ENCODE measurements at places on chromosomes 4 and X.

GRCh38 chr4:173807347-173807746 lies 277.3 kb upstream of the HAND2 start:
- no peak for DNase-seq

DNA sequence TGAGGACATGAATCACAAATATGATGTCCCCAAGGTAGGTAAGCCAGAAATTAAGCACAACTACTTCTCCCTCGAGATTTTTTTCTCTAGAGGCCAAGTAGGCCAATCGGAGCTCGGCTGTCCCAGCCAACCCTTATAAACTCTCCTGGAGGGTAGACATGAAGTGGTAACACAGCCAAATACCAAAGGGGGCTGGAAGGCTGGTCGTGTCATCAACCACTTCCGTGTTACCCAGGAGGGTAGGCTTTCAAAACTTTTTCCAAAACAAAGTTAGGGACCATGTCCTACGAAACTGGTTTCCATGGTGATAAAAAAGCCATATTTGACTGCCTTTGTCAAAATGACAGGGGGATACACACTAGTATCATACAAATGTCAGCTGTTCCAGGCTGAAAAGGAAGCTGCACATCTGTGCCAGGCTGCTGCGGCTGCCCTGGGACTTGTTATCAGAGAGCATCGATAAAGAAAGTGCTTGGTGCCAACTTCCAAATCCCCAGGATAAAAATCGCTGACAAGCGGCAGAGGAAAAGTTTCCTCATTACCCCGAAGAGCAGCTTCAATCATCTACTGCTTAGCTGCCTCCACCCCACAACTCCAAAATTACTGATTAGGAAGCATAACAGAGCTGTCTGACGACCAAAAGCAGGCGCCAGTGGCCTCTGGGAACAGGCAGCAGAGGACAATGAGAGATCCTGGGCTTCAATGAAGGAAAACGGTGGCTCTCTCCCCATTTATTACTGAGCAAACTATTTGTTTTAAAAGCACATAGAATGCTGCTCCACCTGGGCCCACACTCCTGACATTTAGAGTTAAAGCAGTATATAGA lies 20.8 kb downstream of the BCOR start:
- no peak for DNase-seq

- no peak for DNase-seq
Measured at GRCh38 chr4:39406763-39407583, at the start of gene KLB. Gene KLB (plus strand): TSS chr4:39406930. CDS start chr4:39406950, 20 bp downstream.

GRCh38 chr4:105127170-105127445 lies 19.6 kb upstream of the TET2 start:
- no peak for DNase-seq

DNA sequence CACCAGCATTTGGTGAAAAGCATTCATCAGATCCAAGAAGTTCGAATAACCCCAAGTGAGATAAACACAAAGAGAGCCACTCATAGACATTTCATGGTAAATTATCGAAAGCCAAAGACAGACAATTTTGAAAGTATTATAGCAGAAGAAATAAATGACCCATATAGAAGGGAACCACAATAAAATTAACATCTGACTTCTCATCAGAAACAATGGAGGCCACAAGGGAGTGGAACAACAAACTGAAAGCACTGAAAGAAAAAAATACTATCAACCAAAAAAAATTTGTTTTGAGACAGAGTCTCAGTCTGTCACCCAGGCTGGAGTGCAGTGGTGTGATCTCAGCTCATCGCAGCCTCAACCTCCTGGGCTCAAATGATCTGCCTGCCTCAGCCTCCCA lies 12.3 kb downstream of the DUSP9 start:
- DNase-seq = no peak

DNA sequence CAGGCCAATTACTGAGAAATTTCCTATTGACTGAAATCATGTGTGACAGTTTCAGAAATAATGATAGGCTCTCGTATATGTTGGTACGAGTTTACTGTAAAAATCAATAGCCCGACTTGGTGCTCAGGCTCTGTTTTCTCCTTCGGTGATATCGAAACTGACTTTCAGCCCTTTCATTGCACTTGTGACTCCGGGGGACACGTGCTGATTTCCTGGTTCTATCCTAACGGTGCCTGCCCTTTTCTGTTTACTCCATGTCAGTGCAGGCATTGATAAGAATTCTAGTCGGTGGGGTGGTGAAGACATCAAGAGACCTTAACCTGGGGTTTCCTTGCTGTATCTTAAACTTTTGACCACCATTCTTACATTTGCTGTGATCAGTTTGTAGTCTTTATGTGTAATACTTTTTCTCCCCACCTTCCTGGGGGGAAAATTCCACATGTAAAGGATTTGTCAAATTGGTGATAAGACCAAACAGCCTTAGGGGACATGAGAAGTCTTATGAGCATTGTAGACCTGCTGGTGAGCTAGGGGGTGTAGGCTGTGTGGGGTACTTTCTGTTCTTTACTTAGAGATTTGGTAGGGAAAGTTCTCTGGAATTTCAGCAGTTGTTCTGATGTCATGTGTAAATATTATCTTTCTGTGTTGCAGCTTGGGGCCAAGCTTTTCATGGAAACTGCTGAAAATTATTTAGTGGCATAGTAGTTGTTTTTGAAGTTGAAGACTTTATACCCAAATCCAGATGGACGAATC lies 52.7 kb downstream of the TMEM131L start:
- DNase-seq = no peak

DNA sequence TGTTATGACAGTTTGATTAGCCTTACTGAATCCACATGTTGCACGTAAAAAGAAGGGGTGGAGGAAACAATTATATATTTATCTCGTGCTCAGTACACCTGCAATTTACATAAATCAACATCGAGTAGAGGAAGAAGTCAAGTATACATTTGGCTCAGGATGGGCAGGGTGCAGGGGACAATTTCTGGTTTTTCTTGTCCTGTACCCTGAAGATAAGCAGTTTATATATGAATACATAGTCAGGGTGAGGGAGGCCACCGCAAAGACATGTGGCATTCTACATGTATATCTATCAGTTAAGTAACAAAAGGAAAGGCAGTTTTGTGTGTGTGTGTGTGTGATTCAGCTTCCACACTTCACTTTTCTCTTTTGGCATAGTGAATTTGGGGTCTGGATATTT lies 11.1 kb upstream of the EREG start:
- no peak for DNase-seq

GRCh38 chr4:56040842-56041241 lies 92.1 kb downstream of the CEP135 start:
- no peak for DNase-seq

DNA sequence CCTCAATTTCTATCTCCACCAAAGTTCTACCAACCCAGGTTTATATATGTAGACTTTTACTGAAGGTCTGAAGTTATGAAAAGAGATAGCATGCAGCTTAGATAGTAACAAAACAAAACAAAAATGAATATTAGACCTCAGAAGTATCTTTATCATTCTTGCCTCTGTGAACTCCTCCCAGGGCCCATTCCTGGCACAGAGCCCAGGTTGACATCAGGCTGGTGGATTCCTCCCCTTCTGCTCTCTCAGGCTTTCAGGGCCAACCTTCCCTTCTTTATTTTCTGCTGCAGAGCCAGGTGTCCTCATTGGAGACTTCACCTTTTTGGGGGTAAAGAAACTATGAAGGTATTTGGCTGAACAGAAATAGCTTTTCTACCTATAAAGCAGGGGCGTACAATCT lies 112.8 kb upstream of the PITX2 start:
- no peak for DNase-seq

- no peak for DNase-seq
Measured at GRCh38 chr4:94011190-94011589, 182.6 kb downstream of the ATOH1 start.

GRCh38 chrX:124940531-124940930 lies 379.1 kb upstream of the TEX13C start:
- DNase-seq = no peak

- no peak for DNase-seq
Measured at GRCh38 chr4:85686398-85686797, 211.4 kb downstream of the ARHGAP24 start.

GRCh38 chrX:38694394-38694793 lies 106.9 kb upstream of the MID1IP1 start:
- DNase-seq = peak; percentile 24

- DNase-seq = peak; percentile 45
Measured at GRCh38 chr4:110510955-110511544, 35.1 kb downstream of the ENPEP start.

GRCh38 chr4:106355193-106355592 lies 13.4 kb downstream of the GIMD1 start:
- DNase-seq = no peak

GRCh38 chrX:23952984-23953907 lies 45.4 kb downstream of the CXorf58 start:
- DNase-seq = no peak

- peak; percentile 46 for DNase-seq
Measured at GRCh38 chr4:163701916-163702315, 207.4 kb downstream of the TMA16 start.

DNA sequence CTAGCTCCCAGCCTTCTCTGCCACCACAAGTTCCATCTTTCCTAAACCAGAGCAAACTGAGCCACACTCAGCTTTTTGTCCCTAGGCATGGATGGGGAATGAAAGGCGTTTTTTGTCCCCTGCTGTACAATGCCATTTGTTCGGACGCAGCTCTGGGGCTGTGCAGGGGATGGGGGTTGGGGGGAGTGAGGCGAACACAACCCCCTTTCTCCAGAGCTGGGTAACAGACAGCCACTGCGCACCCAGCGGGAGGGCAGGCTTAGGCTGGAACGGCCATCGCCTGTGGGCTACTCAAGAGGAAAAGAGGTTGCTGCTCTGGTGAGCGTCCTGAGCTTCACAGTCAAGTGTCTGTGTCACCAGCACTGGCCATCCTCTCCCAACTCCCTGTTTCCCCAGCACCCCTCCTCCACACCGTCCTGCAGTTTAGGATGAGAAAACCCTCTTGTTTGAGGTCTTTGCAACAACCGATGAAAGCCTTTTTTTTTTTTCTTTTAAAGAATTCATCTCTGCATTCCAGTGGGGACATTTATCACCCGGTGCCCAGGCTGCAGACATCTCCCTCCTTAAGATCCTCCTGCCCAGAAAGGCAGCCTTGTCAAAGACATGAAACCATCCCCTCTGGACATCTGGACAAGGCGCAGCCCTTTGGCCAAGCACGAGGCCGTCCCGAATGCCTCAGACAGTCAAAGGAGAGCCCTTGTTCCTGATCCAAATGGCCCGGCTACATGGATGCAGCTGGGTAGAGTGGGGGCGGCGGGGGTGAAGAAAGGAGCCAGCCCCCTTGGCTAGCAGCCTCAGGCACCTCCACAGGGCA lies 419.6 kb downstream of the BCOR start:
- DNase-seq = no peak

GRCh38 chrX:131837325-131837724 lies 185.8 kb upstream of the STK26 start:
- DNase-seq = no peak

DNA sequence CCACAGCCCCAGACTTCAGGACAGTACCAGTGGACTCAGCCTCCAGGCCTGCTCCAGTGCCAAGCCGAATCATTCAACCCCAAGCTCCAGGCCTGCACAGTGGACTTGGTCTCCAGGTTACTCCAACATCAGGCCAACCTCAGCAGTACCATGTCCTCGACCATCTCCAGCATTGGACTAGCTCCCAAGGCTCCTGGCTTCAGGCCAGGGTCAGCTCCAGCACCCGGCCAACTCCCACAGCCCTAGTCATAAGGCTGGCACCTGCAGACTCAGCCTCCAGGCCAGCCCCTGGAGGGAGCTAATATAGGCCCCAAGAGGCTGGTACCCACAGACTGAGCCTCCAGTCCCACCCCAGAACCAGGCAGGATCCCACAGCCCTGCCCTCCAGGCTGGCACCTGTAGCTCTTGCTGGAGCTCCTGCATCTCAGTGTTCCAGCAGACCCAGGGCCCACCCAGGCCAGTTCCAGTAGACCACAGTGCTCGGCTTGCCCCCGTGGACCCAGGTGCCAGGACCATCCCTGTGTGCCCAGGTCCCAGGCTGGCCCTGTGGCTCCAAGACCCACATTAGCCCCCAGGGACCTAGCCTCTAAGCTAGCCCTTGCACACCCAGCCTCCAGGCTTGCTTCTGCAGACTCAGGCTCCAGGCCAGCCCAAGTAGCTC lies 25.6 kb downstream of the ZMAT1 start:
- DNase-seq = no peak

- DNase-seq = peak; percentile 61
Measured at GRCh38 chr4:57426779-57427395, 316.7 kb upstream of the IGFBP7 start.

GRCh38 chr4:180766045-180766444 lies 1477.2 kb upstream of the TENM3 start:
- DNase-seq = no peak

GRCh38 chr4:166802346-166802745 lies 431.9 kb downstream of the SPOCK3 start:
- DNase-seq = no peak

DNA sequence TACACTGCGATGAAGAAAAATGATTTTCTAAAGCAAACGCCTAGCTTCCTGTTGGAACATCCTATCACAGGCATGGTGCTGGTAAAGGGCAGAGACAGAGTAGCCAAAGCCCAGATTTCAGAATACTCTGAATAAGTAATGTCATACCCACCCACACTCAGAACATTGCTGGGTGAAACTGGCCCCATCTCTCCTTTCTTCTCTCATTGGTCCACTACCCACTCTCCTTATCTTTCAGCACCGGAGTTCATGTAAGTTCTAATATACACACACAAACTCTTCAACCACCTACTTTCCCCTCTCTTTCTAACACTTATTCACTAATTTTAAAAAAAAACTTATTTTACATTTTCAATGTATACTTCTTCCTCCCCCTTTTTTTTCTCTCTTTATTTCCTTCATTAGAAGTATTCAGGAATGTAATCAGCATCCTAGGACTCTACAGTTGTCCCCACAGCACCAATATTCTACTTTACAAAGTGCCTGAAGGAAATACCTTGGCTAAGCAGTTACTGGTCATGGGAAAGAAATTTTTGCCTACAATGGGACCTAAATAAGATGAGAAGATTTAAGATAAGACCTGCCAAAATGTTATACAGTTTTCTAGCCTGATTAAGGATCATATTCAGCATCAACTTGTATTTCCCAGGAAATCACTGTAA lies 63.0 kb downstream of the SEC24D start:
- no peak for DNase-seq

DNA sequence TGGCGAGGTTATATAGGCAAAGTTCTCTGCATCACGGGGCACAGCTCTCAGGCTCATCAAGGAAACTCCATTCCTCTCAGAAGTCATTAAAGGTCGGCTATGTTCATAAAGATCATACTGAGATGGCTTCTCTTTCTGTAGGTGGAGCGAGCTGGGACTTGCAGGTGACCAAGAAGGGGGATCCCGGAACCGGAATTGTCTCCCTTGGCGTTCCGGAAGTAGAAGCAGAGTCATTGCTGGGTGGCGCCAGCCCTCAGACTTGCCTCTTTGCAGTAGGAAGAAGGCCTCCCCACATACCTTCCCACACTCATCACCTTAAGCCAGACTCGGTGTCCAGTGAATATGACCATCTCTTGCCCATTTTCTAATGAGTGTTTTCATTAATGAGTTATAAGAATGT lies 17.9 kb upstream of the HPGD start:
- peak; percentile 42 for DNase-seq

DNA sequence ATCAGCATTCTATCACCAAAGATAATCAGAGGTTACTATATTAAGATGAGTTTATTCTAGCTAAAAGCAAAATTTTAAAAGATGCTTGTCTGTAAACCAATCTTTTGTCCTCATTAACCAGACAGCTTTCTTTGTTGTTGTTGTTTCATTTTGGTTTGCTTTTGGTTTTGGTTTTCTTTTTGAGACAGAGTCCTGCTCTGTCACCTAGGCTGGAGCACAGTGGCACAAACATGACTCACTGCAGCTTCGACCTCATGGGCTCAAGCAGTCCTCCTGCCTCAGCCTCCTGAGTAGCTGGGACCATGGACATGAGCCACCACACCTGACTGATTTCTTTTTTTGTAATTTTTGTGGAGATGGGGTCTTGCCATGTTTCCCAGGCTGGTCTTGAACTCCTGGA lies 102.9 kb downstream of the COX18 start:
- DNase-seq = no peak
